ENCODE measurements at places on chromosomes 1 and 21.
A peak's percentile ranks its signal among the peaks of the same experiment; 100 is the strongest.

GRCh38 chr1:12376236-12377045 is 146.6 kb downstream of the VPS13D start:
- DNase-seq, result no peak

DNA sequence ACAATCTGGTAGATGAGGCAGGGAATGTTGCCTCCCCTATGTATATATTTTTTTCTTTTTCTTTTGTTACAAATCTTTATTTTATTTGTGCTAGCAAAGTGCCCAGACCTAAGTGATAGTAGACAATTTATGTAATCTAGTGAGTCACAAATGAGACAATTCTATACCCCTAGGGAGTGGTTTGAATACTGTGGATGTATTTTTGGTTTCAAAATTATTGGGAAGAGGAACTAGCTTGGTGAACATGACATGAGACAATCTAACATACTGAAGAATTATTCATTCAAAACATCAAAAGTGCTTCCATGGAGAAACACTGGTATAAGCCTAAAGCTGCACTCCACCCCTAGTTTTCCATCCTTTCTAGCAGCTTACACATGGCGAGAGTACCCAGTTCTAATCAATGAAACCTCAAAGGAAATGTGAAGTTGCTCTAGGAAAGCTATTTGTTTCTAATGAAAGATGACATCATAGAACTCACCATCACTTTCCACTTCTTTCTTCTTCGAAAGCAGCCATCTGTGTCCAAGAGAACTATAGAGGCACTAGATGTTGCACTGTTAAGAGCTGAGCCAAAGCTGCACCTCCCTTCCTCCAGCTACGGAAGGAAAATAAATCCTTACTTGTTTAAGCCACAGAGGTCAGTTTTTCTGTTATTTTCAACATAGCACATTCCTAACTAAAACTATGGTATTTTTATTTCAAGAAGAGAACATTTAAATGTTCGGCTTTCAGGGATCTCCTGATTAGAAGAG is 764.6 kb downstream of the LTN1 start:
- DNase-seq, result no peak

GRCh38 chr1:23718482-23718881 is 24.8 kb upstream of the ELOA start:
- DNase-seq, result peak; percentile 82

- no peak for DNase-seq
Measured at GRCh38 chr1:234437423-234438171, 41.4 kb downstream of the TARBP1 start.

DNA sequence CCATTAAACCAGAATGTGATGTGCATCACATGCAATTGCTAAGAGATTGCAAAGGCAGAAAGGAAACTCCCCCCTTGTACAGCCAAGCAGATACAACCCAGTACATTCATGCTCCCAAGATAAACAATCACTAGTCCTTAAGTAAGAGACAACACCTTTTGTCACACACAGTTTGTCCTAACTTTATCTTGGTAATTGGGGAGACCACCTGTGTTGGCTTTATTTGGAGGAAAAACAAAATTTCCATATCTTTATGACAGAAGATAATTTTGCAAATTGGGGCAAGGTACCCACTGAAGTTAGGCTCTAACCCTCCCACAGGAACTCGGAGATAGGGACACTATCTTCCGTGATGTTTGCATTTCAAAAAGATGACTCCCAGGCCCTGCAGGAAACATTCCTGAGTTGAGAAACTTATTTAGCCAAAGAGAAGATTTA is 175.0 kb upstream of the TNR start:
- DNase-seq, result no peak

All from HAP-1 (cell line).